ENCODE measurements at places on chromosomes 4 and X.

DNA sequence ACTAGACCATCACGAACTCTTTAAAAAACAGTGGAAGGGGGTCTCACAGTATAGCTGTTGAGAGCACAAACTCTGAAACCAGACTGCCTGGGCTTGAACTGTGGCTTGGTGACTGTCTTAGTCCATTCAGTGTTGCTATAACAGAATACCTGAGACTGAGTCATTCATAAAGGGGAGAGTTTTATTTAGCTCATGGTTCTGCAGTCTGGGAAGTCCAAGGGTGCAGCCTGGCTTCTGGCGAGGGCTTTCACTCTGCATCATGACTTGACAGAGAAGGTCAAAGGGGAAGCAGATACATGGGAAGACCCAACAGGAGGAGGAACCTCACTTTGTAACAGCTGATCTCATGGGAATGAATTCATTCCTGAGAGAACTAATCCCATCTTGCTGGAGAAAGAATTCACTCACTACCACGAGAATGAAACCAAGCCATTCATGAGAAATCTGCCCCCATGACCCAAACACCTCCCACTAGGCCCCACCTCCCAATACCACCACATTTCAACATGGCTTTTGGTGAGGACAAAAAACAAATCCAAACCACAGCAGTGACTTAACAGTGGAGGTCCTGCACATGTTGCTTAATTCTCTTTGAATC is 116.7 kb upstream of the STOX2 start:
- DNase-seq = no peak

DNA sequence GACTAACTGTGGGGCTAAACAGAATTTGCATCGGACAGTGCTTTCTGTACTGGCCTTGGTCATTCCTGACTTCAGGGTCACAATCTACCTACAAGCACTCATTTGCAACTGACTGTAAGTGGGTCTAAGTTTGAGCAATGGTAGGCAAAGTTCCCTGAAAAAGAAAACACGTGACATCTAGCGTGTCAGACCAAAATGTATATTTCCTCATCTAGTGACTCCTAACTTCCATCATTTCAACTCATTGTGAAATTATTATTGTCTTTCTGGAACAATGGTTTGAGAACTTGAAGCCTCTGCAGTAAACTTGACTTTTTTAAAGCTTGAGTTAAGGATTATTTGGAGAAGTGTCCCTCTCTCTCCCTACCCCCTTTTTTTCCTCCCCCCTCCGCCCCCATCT is 113.6 kb downstream of the MID1 start:
- DNase-seq = no peak

DNA sequence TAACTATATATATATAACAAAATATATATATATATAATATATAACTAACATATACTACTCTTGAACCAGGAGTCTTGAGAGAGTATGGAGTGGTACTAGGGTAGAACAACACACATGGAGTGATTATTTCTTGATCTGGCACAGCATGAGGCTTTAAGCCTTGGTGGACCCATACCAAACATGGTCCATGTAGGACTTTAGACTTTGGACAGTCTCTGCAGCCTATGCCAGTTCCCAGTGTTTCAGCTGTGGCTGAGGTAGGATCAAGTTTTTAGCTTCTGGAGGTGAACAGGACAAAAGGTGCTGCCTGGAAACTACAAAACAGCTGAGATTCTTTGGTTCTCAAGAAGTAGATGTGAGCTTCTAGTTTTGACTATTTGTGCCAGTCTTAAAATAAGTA is 20.6 kb downstream of the CORIN start:
- DNase-seq = no peak

GRCh38 chr4:95059663-95060062 is 301.9 kb downstream of the BMPR1B start:
- DNase-seq = no peak

- no peak for DNase-seq
Observed at GRCh38 chr4:81494031-81494431, 22.3 kb upstream of the RASGEF1B start.

GRCh38 chr4:90246816-90247215 is 119.6 kb downstream of the CCSER1 start:
- DNase-seq = no peak

DNA sequence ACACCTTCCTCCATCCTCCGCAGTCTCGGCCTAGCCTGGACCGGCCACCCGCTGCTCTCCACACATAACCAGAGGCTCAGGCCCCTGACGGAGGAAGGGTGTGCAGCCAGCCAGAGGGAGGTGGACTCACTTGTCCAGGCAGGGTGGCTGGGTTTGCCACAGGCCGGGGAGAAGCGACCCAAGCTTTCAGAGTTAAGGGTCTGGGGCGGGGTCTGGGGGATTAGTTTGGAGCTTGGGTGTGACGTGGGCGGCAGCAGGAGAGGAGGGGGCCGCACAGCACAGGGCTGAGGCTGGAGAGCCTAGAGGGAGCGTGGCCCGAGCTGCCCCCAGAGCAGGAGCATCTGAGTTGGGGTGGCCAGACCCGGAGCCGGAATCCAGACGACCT is 22.4 kb upstream of the CPLX1 start:
- DNase-seq = no peak

DNA sequence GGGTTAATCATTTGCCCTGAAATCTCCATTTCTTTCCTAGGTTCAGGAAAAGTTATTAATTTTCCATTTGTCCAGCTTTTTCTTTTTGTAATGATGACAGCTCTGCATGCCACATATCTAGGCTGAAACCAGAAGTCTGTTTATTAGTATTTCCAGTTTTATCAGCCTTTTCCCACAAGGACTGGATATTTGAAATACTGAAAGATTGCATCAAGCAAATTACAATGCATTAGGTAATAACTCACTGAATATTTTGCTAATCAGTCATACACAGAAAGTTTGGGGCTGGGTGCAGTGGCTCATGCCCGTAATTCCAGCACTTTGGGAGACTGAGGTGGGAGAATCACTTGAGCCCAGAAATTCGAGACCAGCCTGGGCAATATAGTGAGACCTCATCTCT is 21.5 kb downstream of the SLC9A7 start:
- DNase-seq = no peak

DNA sequence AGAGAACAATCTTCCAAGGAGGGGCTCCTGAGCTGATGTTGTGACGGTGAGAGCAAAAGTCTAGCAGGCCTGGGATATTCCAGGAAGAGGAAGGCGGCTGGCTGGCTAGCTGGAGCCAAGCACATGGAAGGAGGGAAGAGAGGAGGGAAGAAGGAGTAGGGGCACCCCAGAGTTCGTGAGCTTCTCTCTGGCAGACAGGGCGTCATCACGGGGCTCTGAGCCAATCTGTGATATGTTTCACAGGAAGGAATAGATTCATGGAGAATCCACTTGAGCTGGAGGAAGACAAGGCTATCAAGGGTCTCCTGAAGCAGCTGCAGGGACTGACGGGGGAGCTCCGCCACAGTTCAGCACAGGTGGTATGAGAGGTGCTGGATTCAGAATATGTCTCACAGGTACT is 73.6 kb downstream of the DHRSX start:
- DNase-seq = no peak

Measured in GM12891 (cell line).